ENCODE measurements at places on chromosomes 2 and 18.
A peak's percentile ranks its signal among the peaks of the same experiment; 100 is the strongest.

- no peak for DNase-seq
These were observed 55.1 kb downstream of the SP100 start for GRCh38 chr2:230471074-230471473.

GRCh38 chr18:61245276-61245675, 88.0 kb upstream of the CDH20 start:
- DNase-seq, result no peak

GRCh38 chr2:23788100-23788499, 138.8 kb downstream of the ATAD2B start:
- DNase-seq, result no peak

DNA sequence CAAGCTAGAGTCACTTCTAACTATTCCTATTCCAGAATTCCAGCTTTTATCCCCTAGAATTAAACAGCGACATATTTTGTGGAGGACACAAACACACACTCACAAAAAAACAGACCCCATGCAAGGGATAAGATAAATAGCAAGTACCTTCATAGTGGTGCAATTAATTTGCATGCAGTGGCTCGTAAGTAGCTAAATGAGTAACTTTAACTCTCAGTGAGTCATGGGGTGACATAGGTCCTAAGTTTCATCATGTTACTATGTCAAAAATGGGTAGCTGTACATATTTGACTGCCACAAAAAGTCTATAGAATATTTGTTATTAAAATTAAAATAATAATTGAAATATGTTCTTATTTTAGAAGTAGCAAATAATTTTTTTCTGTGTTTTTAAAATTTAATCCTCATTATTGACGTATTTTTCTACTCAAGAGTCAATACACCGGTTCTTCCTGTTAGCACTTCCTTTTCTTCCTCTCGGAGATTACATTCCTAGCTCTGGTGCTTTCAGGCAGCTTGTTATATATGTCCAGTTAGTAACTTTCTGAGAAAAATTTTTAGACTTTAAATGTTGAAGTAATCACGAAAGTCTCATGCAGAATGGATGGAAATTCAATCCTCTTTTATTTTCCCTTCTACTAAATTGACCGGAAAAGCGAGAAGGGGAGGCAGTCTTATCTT, 247.0 kb downstream of the KCNH7 start:
- peak; percentile 20 for DNase-seq

- peak; percentile 84 for DNase-seq
These were observed 157.5 kb upstream of the SESTD1 start for GRCh38 chr2:179422037-179422643.

GRCh38 chr2:170679607-170680079, 35.5 kb upstream of the SP5 start:
- no peak for DNase-seq

DNA sequence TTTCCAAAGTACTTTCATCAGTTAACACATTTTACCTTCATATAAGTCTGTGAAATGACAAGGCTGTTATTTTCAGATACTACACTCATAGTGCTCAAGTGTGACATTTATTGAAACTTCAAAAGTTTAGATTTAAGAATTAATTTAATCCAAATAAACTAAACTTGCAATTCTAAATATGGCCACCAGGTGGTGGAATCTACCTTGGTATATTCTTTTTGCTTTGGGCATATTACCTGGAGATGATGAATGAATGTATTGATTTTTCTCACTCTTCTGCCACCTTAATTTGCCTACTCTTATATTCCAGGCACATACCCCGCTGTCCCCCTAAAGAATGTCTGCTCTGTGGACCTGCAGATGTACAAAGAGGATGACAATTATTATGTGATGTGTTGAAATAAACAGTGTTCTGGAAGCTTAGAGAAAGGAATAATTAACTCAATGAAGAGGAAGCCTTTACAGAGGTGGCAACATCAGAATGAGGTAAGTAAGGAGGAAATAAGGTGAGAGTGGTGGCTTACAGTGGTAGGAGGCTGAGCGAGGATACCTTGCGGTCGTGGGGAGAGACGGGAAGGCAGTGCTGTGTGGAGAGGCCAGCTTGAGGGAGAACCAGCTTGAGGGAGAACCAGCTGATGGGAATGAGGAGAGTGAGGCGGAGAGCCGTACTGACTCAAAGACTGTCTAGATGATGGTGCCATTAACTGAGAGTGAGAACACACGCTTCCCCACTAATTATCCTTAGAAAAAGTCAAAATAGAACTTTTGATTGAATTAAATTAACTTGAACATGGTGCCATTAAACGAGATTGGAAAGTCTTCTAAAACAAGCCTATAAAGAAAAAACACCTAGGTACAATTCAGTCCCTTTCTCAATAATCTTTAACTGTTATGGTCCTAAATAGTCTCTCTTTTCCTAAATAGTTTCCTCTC, 179.5 kb downstream of the CELF4 start:
- peak; percentile 53 for DNase-seq

GRCh38 chr2:226135861-226136548, 663.6 kb downstream of the IRS1 start:
- DNase-seq, result no peak

DNA sequence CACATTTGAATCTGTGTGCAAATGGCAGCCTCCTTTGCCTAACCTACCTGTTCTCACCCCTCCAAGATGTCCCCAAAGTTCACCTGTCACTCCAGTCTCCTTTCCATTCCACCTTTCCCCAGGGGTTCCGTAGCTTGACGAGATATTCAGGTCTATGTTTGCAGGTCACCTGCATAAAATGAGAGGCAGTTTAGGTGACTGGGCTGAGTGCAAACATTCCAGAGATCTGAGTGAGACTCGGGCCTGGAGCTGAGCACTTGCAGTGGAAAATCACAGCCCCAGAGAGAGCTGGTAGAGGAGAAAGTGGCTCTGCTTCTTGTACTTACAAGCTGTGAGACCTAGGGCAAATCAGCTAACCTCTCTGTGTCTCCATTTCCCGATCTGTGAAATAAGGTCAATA, 20.1 kb downstream of the CAPN14 start:
- DNase-seq, result no peak

GRCh38 chr2:237511433-237511832, 24.4 kb downstream of the MLPH start:
- no peak for DNase-seq

DNA sequence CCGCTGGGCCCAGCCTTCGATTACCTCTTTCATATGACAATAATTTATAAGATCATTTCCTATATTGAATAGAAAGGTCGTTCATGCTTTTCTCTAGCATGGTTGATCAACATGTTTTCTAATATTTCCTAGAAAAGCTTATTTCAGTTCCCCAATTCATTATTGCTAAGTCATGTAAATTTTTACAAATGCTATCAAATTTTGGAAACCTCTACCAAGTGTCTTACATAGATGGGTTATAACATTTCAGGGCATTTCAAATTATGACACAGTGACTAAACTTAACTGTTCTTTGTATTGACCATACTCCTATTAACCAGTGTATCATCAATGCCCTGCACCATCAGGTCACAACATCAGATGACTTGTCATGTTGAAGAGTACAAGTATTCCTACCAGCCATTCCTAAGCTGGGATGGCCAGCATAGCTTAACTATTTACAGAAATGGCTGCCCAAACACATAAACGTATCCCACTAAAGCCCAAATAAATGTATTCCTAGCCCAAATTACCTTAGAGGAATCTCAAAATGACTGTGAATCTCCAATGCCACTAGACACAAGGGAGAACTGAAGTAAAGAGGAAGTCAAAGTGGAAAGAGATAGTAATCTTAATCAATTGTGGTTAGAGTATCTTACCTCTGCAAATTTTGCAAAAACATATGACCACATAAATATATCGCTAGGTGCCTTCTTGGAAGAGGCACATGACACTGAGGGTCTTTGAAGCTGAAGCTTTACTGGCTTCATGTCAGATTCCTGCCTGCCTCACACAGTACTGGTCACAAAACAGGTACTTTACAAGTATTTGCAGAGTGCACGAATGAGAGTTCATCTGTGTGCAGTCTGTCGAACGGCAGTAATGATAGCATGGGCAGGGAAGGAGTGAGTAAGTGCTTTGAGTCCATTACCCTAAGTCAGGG, 87.3 kb upstream of the TLK1 start:
- no peak for DNase-seq

DNA sequence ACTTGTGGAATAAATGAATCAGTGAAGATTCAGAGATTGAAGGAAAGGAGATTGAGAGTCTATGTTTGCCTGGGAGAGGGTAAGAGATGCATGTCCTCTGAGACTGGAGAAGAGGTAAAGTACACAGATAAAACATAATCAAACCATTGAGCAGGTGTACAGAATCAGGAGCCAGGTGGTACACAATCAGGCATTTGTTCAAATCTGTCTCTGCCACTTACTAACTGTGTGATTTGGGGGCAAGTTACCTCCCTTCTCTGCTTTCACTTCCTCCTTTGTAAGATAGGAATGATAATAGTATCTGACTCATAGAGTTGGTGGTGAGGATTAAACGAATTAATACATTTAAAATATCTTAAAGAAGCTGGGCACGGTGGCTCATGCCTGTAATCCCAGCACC, 94.0 kb downstream of the CDK15 start:
- no peak for DNase-seq

GRCh38 chr2:85119900-85120299, 13.3 kb upstream of the TCF7L1 start:
- DNase-seq, result no peak

GRCh38 chr2:74037379-74037860, 52.7 kb downstream of the TET3 start:
- DNase-seq, result peak; percentile 81

GRCh38 chr2:72263776-72264060, 116.1 kb upstream of the CYP26B1 start:
- DNase-seq, result no peak

DNA sequence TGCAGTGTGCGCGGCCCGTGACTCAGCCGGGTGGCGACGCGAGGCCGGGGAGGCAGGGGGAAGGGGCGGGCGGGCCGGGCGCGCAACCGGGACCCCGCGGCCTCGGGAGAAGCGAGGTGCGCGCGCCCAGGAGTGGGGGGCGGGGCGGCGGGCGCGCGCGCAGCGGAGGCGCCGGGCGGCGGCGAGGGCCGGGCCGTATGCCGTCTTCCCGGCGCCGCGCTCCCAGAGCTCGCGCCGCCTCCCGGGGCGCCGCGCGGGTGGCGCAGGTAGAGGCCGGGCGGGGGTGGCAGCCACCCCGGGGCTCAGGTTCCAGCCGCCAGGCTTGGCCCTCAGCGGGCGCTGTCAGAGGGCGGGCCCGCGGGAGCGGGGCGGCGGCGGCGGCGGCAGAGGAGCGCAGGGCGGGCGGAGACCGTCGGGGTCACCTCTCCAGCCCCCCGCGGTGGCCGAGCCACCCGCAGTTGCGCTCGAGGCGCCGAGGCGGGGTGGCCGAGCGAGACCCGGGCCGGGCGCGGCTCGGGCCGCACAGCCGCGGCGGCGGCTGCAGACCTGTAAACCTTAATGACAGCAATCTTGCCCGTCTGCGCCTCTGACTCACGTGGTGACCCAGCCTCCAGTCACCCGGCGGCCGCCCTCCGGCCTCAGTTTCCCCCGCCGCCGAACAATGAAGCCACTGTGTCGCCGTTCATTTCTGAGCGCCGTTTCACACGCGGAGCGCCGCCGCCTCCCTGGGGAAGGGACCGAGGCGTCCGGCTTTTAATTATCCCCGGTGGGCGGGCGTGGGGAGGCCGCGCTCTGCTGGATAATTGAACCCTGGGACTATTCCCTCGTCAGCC, 25.3 kb upstream of the SMAD7 start:
- DNase-seq, result peak; percentile 49

GRCh38 chr18:35085450-35086380, 44.5 kb downstream of the MAPRE2 start:
- DNase-seq, result no peak

DNA sequence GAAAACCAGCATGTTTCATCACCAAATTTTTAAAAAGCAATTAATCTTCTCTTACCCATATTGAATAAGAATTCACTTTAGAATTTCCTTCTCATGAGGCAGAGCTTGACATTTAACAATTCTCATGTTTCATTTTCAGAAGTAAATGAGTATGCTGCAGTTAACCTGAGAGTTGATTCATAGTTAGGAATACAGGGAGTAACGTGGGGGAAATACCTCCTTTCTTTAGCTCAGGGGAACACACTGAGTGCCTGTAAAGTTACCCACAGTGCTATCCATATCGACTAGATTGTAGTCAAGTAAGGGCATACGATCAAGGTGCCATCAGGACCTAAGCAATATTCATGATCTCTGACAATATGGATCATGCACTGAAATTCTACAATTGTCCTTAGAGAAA, 38.9 kb upstream of the ATIC start:
- no peak for DNase-seq

- peak; percentile 84 for DNase-seq
These were observed 29.6 kb downstream of the COLEC12 start for GRCh38 chr18:470661-471501.

DNA sequence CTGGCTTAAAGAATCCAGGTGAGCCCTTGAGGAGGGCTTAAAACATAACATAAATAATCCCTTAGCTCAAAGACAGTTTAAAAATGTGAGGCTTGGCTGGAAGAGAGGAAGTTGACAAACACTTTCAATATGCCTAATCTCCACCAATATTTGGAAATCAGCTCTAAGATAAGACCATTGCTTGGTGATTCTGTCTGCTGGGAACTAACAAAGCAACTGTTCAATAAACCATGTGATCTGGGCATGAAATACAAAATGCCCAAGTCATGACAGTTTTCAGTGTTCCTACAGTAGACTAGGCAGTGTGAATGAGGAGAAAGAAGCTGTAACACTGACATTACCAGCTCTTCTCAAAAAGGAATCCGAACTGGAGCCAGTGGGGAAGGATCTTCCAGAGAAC, 10.7 kb downstream of the MFF start:
- peak; percentile 3 for DNase-seq

DNA sequence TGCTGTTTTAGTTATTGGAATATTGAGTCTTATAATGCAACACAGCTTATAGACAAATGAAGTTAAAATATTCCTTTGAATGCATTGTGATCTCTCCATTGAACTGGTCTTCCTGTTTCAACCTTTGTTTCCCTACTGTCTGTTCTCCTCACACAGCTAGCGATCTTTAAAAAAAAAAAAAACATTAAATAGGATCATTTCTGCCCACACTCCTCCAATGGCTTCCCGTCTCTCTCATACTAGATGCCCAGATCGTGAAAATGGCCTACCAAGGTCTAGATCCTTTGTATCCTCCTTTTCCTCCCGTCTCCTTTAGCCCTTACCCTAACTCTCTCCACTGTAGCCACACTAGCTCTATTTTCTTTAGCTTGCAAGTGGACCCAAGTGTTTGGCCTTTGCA, 2.4 kb downstream of the FAM171B start:
- DNase-seq, result no peak

- DNase-seq, result no peak
These were observed 18.8 kb upstream of the TEX44 start for GRCh38 chr2:231573698-231574421.

GRCh38 chr18:8794156-8794933, 89.0 kb downstream of the MTCL1 start:
- peak; percentile 50 for DNase-seq

GRCh38 chr2:186546846-186547245, 43.0 kb upstream of the ITGAV start:
- DNase-seq, result peak; percentile 52

DNA sequence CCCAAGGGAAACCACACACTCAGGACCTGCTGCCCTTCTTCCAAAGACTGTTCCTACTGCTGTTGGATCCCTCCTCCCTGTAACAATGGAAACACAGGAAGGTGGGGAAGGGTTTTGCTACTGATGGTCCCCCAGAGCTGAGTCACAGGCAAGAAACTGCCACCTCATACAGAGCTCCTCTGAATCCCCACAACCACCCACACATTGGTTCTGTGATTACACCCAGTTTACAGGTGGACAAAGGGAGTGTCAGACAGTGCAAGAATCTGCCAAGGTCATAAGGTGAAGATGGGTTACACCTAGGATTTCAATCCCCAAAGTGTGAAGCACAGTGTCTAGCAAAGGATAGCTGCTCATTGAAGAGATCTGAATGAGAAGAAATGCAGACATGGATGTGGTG, 141.7 kb upstream of the LMAN1 start:
- no peak for DNase-seq
